EH (cell line): ENCODE measurements at places on chromosomes 7 and 10.

DNA sequence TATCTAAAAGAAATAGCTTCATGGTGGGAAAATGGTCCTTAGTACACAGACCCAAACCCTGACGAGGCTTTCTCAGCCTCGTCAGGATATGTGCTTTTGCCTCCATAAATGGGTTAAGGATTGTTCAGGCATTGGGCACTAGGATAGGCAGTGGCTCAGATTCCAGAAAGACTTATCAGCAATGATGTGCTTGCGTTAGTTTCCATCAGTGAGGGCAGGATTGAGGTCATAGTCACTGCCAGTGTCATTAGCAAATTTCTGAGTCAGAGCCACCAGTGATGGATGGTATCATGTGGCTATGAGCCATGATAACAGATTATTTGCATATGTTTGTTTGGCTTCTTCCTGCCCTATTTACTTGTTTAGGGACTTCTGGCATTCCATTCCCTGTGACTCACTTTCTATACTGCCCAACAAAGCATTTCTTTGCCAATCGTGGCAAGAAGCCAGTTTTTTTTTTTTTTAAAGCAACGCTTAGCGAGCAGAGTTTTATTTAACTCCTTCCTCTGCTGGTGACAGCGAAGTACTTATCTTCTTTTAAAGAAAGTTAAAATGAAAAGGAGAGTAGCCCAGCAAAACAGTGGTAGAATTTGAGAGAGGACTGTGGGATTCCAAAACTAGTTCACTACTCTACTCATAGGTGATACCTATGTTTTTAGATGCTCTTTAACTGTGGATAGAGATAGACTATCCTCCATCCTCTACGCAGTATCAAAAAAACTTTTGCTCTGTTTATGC, 44.4 kb downstream of the MYPN start:
- peak; percentile 99 for DNase-seq

DNA sequence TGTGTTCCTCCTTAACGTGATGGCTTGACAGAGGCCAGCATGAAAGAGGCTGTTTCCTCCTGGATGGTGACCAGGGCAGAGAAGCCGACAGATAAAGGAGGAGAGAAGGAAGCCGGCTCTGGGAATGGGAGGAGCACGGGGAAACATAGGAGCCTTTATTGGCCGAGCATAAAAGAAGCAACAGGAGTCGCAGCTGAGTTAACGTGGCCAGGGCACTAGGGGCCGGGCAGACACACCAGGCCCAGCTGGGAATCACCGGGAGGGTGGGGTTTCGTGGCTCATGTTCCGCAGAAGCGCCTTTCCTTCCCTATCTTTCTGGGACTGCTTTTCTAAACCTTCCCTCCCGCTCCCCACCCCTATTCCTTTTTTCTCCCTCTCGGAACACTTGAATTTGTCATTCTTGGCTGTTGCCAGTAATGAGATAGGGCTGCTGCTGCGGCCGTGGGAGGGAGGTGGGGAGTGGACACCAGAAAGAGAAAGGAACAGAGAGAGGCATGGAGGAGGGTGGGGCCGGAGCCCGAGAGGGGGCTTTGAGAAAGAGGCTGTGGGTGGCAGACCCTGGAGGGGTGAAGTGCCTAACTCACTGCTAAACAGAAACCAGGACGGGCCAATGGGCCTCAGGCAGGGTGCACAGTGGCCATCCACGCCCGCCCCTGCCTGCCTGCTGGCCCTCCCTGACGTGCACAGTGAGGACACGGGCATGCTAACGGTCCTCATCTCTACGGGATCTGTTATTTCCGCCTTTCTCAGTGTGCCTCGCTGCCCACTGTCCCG, 65.2 kb downstream of the COL13A1 start:
- DNase-seq, result peak; percentile 90

DNA sequence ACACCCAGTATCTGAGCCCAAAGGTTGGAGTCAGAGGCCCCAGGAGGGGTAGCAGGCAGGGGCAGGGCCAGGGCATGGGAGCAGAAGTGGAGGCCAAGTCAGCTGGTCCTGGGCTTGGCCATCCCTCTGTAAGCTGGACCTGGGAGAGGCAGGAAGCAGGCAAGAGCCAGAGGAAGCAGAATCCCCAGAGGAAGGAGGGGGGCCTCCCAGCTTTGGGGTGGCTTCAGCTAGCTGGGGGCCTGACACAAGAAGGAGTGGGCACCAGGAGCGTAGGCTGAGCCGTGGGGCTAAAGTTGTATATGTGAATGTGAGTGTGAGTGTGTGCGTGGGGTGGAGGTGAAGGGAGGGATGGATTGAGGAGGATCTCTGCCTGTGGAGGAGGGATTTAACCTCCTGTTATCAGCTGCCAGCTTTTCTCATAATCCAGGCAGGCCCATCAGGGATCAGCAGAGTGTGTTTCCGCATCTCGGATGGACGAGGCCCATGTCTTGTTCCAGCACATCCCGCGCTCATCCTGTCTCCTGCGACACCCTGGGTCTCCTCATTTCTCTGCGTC, 54.0 kb downstream of the NEURL1 start:
- DNase-seq, result no peak

DNA sequence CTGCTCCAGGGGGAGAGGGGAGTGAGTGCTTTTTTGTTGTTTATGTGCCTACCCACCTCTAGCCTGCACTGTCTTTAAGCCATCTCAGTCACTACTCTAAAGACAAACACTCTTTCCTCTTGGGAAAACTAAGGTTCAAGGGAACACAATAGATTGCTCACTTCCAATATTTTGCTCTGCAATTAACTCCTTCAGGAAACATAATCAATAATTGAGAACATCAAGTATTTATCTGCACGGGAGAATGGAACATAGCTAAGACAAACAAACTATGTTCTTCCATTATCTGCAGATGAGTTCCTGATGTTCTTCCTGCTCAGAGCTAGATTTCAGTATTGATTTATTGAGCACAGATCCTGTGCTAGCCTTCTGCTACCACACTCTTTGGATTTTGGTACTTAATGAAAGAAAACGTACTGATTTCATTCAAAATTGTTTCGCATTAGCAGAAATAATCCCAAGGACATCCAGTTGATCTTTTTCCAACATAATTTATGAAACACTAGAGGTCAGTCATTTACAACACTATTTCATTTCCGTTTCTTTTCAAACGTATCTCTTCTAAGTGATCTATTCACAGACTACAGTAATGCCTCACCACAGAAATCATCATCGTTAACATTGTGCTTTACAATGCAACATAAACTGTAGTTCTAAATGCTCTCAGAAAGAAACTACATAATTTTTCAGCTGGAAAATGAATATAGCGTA, 8.3 kb downstream of the NEBL start:
- no peak for DNase-seq

DNA sequence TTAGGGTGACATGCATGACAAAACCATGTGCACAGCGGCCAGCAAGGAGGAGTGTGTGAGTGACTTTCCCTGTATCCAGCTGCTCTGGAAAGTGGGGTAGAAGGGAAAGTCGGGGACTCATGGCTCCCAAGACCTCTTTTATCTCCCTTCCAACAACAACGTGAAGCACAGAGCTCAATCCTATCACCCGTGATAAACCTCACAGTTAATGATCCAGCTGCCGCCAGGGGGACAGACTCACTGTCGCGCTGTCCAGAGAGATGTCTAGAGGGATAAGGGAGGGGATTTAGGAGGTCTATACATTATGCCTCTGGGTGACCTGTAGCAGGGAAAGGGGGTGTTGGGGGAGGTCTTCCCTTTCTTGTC, 84.0 kb upstream of the SMNDC1 start:
- DNase-seq, result no peak

GRCh38 chr10:75165684-75166622, 44.6 kb upstream of the VDAC2 start:
- DNase-seq, result peak; percentile 44

- DNase-seq, result no peak
Observed at GRCh38 chr7:44279286-44279685, 46.1 kb downstream of the CAMK2B start.

- peak; percentile 50 for DNase-seq
Observed at GRCh38 chr7:17939606-17940301, 540 bp downstream of the SNX13 start.

- no peak for DNase-seq
Observed at GRCh38 chr7:78148166-78148894, 349.8 kb downstream of the PHTF2 start.

GRCh38 chr10:104252368-104252767, 2.3 kb upstream of the GSTO1 start:
- DNase-seq, result no peak

DNA sequence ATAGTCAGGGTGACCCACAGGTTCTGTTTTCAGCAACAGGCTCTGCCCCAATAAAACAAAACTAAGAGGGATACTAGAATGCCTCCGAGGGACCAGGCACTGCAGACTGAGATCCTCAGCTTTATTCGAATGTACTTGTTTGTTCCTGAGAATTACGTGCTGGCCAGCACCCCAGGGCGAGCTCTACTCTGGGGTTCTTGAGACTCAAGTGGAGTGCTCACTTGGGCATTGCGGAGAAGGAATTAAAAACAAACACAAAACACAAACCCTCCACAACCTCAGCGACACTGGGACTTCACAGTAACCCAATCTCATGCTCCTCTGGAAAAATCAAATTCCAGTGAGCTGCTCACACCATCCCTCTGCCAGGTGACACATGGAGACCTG, 250.7 kb downstream of the TNS3 start:
- DNase-seq, result no peak

DNA sequence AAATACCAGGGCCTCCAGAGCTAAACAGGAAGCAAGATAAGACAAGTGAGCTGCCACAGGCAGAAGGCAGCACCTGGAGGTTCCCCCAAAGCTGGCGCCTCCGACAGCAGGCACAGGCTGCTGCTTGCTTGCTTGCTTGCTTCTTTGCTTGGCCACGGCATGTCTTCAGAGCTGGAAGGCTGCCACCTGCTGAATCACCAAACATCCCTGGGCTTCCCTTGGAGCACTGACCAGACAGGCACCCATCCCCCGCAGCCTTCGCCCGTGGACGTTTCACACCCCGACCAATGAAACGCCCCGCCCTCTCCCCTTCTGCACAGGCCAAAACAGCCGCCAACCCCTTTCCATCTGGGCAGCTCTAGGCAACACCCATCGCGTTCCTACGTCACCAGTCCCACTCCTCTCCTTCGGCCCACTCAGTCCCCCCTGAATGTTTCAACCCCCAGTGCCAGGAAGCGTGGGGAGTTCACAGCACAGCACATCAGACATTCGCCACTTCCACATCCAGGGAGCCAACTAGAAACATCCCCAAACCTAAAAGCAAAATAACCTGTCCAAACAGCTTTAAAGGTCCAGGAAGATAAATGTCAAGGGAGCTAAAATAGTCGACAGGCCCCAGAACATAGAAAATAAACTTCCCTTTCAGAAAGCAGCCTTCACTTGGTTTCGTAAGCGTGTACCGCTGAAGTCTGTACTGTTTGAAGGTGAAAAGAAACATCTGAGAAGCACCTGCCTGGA, 1.6 kb downstream of the SGMS1 start:
- DNase-seq, result peak; percentile 96

DNA sequence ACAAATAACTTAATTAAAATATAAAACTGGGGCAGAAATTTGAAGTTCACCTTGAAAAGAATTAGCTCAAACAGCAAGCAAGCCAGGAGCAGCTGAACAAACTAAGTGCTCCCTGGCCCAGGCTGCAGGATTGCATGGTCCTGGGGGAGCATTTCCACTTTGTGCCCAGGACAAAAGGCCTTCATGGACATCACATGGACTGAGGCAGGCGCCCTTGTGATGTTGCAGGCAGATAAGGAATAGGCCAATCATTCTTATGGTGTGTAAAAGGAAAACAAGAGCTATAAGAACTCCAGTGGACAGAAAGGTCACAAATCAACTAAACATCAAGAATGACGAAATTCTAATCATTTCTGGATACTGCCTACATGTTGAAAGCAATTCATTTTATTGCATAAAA, 17.5 kb upstream of the TECTB start:
- no peak for DNase-seq

DNA sequence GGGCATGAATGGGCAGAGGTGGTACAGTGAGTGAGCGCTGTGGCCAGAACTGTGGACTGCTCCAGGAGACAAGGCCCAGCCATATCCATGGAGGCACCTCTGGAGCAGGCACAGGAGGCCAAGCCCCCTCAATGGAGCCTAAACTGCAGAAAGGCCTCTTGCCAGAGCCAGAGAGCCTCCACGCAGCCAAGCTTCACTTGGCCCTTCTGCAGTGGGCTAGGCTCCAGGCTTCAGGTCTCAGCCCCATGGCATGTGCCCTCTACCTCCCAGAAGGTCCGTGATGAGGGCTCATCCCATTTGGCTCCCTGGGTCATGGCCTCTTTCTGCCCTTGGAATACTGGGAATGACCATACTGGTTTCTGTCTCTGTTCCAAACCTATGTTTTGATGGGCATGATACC, 8.9 kb downstream of the PDE1C start:
- DNase-seq, result no peak

GRCh38 chr10:4725917-4726606, 99.9 kb upstream of the AKR1E2 start:
- peak; percentile 85 for DNase-seq

- no peak for DNase-seq
Observed at GRCh38 chr7:14842523-14842922, 60.0 kb downstream of the DGKB start.

DNA sequence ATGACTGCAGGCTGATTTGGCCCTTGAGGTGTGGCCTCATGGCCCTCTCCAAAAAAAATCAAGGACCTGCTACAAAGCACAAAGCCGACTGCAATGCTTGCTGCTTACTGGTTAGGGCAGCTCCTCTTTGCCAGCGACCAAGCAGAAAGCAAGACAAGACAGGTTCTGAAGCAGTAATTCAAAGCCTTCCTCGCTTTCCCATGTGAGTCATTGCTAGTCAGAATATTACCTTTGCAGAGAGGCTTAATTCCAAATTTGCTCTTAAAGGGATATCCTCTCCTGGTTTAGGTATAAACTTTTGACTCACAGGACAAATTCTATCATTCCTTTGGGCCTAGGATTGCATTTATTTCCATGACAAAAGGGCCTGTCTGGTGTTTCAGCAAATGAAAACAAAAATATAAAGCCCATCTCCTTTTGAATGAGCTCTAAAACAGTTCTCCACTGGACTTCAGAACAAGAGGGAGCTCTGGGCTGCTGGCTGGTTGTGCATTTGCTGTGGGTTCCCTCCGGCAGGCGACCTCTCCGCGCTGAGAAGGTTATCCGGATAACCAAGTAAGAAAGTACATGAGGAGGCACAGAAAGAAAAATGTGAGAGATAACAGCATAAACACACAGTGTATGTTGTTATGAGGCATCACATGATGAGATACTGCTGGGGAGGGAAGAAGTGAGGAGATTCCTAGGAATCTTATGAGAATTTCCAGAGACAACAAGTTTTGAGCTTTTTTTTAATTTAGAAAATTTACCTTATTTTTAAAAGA, 90.8 kb downstream of the EGFR start:
- no peak for DNase-seq

GRCh38 chr10:30355601-30356000, 6.5 kb upstream of the MTPAP start:
- DNase-seq, result no peak

DNA sequence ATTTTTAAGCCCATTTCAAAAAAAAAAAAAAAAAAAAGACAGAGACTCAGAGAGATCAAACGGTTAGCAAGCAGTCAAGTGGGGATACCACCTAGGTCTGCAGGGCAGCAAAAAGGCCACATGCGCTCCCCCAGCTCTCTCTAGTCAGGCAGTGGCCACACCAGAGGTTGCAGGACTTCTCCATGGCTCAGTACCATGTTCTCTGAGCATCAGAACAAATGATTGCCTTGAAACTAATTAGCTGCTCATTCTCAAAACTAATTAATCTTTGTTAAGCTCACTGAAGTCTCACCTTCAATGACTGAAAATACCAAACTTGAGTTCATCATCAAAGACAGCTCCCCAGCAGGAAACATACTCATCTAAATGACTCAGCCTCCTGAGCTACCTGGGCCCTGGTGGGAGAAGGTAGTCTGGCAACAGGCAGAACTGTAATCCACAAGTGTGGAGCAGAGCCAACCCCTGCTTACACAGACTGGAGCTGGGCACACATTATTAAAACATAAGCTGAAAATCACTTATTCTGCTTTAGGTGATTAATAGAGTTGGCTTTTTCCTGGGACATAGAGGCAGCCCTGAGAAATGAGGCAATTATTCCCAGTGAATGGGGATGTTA, 319.6 kb downstream of the GRID1 start:
- no peak for DNase-seq
